ENCODE measurements at places on chromosomes 2 and 18.
A peak's percentile ranks its signal among the peaks of the same experiment; 100 is the strongest.

GRCh38 chr2:120393456-120393855 is 47.5 kb downstream of the INHBB start:
- no peak for DNase-seq

DNA sequence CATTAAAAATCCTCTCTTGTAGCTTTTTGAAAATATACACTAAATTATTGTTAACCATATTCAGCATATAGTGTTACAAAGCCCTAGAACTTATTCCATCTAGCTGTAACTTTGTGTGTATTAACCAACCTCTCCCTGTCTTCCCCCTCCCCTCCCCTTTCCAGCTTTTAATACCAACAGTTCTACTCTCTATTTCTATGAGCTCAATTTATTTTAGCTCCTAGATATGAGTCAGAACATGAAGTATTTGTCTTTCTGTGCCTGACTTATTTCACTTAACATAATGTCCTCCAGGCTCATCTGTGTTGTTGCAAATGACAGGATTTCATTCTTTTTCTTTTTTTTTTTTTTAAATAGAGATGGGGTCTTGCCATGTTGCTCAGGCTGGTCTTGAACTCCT is 45.1 kb downstream of the GPD2 start:
- DNase-seq, result no peak

DNA sequence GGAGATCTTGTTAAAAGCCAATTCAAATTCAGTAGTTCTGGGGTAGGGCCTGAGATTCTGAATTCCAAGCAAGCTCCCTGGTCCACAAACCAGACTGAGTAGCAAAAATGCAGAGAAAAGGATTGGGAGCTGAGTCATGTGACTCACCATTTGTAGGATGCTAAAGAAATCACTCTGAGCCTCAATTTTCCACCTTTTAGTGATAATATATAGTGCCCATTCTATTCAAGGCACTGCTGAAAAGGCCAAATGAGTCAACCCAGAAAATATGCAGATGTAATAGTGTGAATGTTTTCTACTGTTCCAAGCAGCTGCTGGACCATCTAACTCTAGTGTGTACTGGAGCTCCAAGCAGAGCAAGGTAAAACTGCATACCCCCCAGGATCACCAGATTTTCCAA is 47.2 kb downstream of the SLC14A2 start:
- no peak for DNase-seq

DNA sequence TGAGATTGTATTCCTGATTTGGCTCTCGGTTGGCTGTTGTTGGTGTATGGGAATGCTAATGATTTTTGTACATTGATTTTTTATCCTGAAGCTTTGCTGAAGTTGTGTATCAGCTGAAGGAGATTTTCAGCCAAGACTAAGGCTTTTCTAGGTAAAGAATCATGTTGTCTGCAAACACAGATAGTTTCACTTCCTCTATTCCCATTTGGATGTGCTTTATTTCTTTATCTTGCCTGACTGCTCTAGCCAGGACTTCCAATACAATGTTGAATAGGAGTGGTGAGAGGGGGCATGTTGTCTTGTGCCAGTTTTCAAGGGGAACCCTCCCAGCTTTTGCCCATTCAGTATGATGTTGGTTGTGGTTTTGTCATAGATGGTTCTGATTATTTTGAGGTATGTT is 90.4 kb downstream of the CYP26B1 start:
- DNase-seq, result no peak

DNA sequence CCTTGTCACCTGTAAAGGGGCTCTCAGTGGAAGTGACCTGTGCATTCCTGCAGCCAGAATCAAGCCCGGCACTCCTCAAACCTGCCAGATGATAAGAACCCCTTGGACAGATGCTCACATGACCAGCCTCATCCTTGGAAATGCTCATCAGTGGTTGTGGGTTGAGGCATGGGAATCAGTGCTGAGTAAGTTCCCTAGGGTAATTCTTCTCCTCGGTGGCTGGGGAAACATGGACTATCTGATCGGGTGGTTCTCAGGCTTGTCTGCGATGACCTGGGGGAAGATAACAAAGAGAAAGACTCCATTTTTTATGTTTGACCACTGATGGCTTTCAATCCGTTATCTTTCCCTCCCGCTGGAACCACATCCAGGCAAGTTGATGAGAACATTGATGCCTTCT is 84.0 kb downstream of the SPP2 start:
- DNase-seq, result no peak

DNA sequence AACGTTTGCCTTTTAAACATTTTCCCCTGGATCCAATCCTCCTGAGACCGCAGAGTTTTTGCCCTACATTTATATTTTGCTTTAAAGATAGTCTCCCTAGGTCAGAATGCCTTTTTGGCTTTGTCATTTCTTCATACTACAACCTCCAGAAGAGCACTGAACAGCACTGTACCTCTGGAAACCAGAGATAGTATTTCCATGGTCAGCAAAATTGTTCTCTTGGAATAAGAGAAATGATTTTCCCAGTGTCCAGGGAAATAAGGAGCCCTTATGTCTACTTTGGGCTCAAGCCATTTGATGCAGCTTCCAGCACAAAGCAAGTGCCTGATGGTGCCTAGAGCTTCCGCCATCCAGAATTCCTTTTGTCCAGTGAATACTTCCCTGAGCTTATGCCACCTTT is 75.5 kb upstream of the SP5 start:
- no peak for DNase-seq

GRCh38 chr2:47568164-47568850 is 165.4 kb downstream of the MSH2 start:
- peak; percentile 62 for DNase-seq

DNA sequence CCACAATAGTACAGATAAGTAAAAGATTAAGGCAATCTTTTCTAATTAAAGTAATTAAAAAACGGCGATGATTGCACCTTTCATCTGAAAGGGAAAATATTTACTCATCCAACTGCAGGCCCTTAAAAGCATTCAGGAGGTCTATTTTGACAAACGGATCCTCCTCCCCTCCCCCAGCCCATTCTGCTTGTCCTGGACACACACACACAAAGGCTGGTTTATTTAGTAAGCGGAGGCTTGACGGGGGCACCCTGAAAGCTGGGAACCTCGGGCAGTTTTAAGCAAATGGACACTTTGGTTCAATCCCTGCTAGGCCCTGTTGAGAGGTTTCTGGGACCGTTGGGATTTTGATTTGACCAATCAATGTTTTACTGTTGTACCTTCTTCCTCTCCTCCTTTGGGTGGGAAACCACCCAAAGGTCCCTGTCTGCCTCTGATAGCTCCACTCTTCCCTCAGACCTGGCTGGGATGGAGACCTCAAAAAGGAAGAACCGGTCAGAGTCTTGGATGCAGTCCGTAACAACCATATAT is 135.8 kb upstream of the HAAO start:
- no peak for DNase-seq

DNA sequence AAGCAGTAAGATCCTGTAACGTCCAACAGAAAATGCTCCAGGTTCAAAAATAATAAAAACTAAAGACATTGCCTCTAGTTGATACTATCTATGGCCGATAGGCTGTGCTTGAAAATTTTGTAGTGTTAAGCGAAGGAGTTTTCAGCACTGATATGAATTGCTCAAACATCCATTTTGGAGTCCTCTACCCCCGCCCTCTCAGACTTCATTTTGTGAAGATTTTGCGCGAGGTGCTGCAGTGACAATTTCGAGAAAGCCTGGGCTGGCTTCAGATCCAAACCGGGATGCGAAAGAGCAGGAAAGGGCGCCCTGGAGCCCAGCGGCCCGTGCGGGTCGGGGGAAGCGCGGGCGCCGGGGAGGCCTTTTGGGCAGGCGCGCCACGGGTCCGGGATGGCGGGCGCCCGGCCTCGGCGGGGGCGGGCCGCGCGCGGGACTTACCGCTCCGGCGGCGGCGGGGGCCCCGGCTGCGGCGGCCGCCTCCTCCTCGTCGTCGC is 1.8 kb downstream of the SP3 start:
- no peak for DNase-seq

DNA sequence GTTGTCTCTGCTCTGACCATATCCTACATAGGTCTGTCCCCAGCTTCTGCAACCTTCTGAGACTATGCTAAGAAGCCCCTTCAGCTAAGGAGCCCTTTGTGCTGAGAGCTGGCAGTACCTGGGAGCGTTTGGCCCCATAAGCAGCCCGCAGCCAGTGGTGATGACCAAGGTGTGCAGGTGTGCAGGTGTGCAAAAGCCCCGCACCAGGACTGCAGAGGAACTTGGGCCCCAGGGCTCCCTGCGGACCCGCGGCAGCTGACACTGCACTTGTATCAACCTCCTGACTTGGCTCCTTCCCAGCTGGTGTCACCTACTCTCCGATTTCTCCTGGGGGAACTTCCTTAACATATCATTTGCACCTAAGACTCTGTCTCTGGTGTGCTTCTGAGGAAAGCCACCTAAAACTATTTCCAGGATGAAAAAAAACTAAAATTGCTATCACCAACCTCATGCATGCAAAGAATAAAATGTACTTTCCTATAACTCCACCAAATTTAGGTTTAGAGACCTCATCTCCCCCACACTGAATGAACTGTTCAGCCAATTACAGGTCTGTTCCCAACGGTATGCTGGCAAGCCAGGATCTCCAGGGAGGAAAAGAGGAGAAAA is 16.1 kb upstream of the GNAL start:
- DNase-seq, result no peak

DNA sequence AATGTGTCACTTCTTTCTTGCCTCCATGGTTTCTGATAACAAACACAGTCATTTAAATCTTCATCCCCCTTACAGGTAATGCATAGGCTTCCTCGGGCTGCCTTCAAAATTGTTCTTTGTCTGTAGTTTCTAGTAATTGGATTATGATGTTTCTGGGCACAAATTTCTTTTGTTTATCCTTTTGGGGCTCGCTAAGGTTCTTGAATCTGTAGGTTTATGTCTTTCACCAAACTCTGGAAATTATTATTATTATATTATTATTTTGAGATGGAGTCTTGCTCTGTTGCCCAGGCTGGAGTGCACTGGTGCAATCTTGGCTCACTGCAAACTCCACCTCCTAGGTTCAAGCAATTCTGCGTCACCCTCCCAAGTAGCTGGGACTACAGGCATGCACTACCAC is 16.3 kb upstream of the RMP24 start:
- no peak for DNase-seq

- no peak for DNase-seq
These were observed 35.0 kb downstream of the YES1 start for GRCh38 chr18:777021-777420.

DNA sequence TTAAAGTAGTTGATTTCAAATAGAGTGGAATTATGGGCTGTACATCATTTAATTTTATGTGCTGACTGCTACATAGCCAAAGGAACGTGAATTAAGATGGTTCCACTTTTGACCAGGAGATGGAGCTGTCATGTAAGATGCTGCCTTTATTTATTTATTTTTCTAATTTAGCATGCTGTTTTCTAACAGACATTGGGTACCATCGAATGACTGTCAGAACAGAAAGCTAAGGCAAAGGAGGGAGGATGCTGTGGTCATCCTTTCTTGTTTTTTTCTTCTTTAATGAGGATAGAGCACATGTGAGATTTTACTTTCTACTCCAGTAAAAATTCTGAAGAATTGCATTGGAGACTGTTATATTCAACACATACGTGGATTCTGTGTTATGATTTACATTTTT is at the start of gene SCN2A:
Gene SCN2A (plus strand): TSS at position 185 of the 400 bp plus-strand sequence. CDS start 56,410 bp downstream, outside the sequence.
- DNase-seq, result peak; percentile 25

GRCh38 chr2:89850481-89850880 is 1159.0 kb downstream of the RPIA start:
- DNase-seq, result no peak

DNA sequence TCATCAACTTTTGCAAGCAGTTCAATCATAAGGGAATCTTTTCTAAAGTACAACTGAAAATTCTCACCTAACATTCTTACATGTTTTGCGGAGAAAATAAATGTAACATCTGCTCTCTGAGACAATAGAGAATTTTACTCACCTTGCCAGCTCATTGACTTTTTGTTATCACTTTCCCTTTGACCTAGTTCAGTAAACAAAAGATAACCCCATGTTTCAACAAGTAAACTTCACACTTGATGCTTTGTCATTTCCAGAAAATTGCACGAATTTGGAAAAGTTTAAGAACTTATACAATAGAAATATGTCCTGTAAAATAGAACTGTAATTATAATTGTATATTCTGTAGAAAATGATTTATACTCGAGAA is 1110.0 kb upstream of the ACVR2A start:
- no peak for DNase-seq

DNA sequence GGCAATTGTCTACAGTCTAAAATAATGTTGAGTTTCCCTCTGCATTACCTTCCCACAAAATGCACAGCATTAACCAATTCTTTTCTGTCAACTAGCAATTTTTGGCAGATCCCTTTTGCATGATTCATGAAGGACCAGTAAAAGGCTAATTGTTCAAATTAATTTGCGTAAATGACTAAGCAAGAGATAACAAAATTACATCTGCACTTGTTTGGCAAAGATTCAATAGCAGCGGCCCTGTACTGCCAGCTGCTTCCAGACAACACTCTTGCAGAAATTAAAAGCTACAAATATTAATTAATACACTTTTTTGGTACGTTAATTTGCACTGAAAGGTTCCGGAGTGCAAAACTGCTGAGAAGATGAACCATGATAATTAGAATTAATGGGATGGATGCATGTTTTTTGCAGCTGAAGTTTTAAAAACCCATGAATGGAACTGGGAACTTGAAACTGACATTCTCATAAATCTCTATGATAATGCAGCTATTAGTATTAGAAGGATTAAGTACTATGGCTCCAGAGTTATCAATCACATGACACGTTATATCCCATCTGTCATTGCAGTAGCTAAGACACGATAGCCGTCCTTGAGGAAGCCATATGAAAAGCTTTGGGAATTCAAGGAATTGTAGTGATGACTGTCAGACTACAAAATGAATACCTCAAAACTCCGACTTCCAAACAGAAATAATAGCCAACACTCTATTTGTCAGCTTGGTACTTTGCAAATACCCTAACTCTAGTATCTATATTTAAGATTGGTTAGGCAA is 1268.3 kb upstream of the ACVR2A start:
- DNase-seq, result peak; percentile 34

DNA sequence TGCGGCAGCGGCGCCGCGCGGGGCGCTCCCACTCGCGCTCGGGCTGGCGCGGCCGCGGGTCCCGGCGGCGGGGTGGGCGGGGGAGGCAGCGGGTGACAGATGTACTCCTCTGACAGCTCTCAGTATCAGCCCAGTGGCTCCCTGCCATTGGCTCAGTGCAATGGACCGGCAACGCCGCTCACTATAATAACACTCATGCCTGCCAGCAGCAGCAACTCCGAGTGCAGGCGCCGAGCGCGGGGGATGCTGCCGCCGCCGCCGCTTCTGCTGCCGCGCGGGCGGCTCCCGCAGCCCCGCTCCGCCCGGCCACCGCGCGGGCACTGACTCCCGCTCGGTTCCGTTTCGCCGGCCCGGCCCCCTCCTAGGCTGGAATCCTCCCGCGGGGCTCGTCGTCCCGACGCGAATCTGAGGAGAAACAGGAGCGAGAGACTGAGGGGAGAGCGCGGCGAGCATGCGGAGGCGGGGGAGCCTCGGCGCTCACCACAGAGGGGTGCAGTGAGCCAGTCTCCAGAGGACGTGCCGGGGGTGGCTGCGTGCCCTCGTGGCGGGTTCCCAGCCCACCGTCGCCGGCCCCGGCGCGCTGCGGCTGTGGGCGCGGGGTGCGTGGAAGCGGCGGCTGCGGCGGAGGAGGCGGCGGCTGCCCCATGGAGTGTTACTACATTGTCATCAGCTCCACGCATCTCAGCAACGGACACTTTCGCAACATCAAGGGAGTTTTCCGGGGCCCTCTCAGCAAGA is at the start of gene ZNF804A:
Gene ZNF804A (plus strand): TSS at position 214 of the 738 bp plus-strand sequence. CDS start 431 bp downstream, at position 645.
- DNase-seq, result peak; percentile 83

Data from D341Med (cell line).